Activated CD8-positive, alpha-beta memory T cell treated with anti-CD3 and anti-CD28 coated beads for 1 hour (primary cell): ENCODE measurements at places on chromosomes 4 and X.

- DNase-seq = no peak
These were observed 11.5 kb downstream of the STK26 start for GRCh38 chrX:132034648-132035047.

DNA sequence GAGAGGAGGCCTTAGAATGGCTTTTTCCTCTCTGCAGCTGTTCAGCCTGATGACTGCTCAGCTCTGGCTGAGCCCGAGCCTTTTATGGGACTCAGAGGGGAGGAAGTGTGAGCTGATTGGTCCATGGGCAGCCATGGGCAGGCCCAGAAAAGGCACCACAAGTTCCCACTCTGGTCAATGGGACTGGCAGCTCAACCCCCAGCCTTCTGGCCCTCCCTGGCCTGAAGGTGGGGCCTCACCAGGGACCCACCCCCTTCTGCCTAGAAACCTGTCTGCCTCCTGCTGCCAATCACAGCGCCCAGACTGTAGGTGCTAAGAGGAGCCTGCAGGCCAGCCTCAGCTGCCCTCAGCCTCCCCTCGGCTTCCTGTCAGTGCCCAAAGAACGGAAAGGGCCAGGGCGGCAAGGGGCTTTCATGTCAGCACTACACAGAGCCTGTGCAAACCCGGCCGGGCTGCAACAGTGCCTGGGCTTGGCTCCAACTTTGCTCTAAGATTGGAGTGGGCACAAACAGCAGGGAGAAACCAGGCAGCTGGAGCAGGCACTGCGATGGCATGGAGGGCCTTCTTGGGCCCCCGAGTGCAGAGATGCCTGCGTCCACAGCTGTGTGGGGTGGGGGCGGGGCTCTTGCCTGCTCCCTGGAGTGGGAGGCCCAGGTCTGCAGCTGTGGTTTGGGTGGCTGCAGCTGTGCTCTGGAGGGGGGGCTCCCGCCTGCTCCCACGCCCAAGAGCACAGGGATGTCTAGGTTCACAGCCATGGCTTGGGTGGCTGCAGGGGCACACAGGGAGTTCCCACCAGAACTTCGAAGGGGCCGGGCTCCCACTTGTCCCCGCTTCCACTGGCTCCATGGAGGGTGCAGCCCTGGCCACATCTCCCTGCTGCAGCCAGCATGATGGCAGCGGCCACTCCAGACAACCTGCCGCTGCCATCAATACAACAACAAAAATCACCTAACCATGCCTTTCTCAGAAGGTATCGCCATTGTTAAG, 92.6 kb downstream of the NXF2 start:
- no peak for DNase-seq

- peak; percentile 11 for DNase-seq
These were observed at the start of gene COL25A1 for GRCh38 chr4:109302361-109303139. COL25A1 (minus strand) TSS chr4:109302658.

DNA sequence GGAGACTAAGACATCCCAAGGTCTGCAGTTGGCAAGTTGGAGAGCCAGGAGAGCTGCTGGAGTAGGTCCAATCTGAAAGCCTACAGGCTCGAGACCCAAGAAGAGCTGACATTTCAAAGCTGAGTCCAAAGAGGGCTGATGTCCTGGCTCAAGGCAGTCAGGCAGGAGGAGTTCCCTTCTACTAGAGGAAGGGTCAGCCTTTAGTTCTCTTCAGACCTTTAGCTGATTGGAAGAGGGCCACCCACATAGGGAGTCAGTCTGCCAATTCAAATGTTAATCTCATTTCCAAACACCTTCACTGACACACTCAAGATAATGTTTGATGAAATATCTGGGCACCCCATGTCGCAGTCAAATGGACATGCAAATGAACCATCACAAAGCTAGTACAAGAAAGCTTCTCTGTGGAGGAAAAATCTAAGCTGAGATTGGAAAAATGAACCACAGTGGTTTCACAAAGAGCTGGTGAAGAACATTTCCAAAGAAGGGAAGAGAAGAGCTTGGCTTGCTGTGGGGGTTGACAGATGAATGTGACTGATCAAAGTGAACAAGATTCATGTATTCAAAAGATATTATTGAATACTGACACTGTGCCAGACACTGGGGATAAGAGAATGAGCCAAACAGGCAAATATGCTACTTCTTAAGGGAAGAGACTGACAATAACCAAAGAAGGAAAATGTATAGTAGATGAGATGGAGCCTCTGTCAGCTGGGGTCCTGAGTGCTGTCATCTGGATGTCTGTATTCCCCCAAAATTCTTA, 61.2 kb downstream of the STK32B start:
- no peak for DNase-seq

DNA sequence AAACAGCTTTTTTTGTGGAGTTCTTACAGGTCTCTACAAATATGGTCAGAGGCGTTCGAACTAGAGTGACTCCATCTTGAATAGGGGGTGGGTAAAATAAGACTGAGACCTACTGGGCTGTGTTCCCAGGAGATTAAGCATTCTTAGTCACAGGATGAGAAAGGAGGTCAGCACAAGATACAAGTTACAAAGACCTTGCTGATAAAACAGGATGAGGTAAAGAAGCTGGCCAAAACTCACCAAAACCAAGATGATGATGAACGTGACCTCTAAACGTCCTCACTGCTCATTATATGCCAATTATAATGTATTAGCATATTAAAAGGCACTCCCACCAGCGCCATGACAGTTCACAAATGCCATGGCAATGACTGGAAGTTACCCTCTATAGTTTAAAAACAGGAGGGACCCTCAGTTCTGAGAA, 42.8 kb upstream of the SPP1 start:
- no peak for DNase-seq
